ENCODE measurements at places on chromosomes 1 and 21.

- DNase-seq, result peak; percentile 81
These were observed 1.4 kb downstream of the JUN start for GRCh38 chr1:58782178-58783089.

- peak; percentile 47 for DNase-seq
These were observed at the start of gene ADAMTS5 for GRCh38 chr21:26967062-26967913. ADAMTS5 (minus strand) TSS chr21:26967088; CDS start chr21:26966391, 697 bp downstream.

DNA sequence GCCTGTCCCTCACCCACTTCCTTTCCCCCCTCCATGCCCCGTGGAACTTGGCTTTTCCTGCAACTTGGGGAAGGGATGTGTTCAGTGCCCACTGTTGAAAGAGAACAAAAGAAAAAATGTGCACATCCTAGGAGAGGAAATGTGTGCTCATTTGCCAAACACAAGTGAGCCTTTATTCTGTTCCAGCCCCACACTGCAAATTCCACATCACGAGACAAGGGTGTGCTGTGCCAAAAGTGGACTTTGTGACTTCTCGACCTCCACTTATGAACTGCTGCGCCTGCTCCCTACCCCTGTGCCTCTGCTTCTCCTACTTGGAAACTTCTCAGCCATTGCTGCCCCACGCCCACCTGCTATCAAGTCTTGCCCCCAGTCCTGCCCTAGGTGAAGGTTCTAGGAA, 97.0 kb upstream of the GRIK3 start:
- no peak for DNase-seq

DNA sequence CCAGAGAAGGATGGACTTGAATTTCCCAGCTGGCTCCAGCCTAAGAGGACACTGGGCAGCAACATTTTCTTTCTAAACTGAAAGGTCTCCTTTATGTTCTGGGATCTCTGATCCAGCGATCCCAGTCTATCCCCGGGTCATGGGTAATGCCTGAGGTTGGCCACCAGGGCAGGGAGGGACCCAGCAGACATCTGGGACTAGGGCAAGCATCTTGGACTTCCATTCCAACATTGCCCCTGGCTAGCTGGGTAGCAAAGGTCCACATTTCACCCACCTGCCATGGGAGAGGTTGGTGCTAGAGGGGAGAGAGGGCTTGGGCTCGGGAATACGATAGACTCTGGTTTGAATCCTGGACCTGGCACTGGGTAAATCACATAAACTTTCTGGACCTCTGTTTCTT, 84.6 kb downstream of the LRRN2 start:
- no peak for DNase-seq

GRCh38 chr1:237877631-237878030, 13.1 kb downstream of the ZP4 start:
- DNase-seq, result no peak

DNA sequence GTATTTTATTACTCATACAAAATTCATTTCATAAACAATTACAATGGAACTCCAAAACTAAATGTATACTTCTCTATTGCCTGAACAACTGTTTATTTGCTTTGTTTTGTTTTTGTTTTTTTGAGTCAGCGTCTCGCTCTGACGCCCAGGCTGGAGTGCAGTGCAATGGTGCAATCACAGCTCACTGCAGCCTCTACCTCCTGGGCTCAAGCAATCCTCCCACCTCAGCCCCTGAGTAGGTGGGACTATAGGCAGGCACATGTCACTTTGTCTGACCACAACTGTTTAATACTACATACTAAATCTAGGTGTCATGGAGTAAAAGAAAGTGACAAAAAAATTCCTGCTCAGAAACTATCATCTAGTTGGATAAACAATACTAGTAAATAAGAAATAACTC, 49.3 kb downstream of the RAB3GAP2 start:
- no peak for DNase-seq

DNA sequence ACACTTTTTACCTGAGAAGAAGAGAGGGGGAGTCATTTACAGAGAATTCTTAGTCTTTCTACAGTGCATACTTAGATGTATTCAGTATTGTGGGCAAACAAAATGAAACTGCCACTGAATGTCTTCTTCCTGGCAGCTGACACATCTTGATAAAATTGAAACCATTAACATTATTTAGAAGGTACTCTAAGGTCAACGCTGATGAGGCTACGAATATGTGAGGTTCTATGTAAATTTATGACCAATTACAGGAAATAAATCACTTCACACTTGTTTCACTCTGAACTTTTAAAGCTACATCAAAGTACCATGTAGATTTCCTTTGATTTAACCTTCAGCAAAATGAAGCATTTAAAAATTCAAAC, 51.3 kb upstream of the GFI1 start:
- no peak for DNase-seq

- DNase-seq, result no peak
These were observed 1.7 kb upstream of the C1orf185 start for GRCh38 chr1:51100264-51100880.

DNA sequence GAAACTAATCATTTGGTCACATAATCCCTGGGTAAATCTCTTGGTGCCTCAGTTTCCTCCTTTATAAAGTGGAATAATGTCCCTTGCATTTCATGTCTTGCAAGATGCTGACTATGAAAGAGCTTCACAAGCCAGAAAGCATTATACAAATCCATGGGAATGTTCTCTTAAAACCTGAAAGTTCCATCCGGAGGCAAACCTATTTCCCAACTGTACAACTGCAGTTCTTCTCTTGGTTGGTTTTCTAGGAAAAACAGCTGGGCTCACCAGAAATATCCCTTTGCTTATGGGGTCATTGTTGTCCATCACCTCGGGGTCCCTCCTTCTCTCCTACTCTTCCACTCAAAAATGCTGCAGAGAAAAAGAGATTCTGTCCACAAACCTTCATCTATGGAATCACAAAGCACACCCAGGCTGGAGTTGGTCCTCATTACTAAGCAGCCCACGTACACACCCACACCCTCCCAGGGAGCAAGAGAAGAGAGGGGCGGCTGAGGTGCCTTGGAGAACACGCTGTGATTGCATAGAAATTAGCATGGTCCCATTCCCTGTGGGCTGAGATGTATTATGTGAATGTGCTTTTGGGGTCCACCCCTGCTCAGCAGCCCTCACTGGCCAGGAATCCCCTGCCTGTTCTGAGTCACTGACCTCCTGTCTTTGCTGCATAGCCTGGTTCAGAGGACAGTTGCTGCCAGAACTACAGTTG, 5.0 kb upstream of the PLXNA2 start:
- DNase-seq, result no peak

DNA sequence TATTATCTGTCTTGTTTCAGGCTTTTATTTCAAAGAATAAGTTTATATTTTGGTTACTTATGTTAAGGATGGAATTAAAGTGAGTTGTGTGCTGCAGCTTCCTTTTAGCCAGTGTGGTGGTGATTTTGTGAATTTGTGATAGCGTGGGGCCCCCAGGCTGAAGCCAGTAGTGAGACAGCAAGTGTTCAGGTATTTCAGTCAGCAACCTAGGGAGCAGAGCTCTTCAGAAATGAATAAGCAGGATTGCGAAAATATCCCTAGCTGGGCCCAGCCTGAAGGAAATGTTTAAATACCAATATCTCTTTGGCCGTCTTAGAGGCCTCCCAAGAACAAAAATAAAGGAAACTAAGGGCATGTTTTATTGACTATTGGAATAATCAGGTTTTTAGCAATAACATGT, 150.8 kb upstream of the C1orf105 start:
- DNase-seq, result no peak

- peak; percentile 51 for DNase-seq
These were observed 28.4 kb downstream of the JUN start for GRCh38 chr1:58755468-58755872.

DNA sequence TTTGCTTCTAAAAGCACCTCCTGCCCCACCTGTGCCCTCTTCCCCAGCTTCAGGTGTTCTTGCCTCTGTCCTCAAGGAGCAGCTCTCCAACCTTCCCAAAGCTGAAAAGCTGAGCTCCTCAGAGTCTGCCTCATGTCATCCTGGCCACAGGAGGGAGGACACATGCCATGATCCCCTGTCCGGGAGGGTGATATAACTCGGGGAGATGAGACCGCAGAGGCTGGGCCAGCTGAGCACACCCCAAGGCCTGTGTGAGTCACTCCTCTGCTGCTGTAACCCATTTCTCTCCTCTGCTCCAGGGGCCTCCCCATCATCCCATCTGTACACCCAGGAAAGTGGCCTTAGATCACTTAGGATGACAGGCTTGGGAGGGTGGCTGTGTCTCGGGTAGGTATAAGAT, 49.8 kb downstream of the EPHB2 start:
- DNase-seq, result no peak

- DNase-seq, result no peak
These were observed 65.8 kb downstream of the RHOU start for GRCh38 chr1:228801068-228801467.

DNA sequence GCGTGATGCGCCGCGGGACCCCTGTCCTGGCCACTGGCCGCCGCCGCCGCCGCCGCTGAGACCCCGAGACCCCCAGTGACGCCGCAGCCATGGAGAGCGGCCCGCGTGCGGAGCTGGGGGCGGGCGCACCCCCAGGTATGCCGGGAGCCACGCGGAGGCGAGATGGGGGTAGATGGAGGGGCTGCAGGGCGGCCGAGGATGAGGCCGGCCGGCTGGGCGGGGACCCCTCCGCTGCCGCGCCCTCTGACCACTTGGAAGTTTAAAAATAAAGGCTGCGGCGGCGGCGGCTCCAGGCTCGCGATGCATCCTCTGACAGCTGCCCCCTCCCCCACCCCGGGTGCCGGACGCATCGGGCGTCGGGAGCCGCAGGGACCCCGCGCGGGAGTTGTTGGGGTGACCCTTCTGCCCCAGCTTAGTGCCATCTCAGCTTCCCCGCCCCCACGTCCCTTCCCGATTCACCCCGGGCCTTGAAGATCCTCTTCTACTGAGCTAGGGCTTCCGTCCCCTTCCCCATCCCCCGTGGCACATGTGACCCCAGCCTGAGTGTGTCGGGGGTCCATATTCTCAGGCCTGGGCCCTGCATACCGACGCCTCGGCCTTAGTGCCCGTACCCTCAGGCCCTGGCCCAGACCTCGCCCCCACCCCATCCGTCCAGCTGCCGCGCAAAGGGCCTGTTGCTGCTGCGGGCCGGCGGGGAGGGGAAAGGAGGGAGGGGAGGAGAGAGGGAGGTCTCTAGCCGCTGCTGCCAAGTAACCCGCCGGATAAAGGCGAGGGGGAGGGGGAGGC, 562 bp downstream of the MAP7D1 start:
- peak; percentile 81 for DNase-seq

DNA sequence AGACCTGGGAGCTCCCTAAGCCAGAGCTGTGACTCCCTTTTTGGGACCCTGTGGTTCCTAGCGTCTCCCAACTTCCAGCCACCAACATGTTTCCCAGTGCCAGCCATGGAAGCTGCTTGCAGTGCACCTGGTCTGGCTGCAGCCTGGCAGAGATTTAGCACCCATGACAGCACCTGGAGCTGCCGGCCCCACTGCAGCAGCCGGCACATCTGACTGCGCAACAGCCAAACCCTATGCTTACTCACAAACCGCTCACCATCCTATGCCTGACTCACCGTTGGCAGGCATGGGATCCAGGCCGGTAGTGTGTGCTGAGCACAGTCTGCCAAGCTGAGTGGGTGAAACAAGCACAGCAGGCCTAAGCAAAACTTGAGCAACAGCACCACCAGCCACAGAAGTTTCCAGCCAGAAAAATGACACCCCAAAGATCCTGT, 435.9 kb upstream of the PRMT6 start:
- no peak for DNase-seq

GRCh38 chr1:15718199-15718601, 17.9 kb upstream of the SLC25A34 start:
- no peak for DNase-seq

DNA sequence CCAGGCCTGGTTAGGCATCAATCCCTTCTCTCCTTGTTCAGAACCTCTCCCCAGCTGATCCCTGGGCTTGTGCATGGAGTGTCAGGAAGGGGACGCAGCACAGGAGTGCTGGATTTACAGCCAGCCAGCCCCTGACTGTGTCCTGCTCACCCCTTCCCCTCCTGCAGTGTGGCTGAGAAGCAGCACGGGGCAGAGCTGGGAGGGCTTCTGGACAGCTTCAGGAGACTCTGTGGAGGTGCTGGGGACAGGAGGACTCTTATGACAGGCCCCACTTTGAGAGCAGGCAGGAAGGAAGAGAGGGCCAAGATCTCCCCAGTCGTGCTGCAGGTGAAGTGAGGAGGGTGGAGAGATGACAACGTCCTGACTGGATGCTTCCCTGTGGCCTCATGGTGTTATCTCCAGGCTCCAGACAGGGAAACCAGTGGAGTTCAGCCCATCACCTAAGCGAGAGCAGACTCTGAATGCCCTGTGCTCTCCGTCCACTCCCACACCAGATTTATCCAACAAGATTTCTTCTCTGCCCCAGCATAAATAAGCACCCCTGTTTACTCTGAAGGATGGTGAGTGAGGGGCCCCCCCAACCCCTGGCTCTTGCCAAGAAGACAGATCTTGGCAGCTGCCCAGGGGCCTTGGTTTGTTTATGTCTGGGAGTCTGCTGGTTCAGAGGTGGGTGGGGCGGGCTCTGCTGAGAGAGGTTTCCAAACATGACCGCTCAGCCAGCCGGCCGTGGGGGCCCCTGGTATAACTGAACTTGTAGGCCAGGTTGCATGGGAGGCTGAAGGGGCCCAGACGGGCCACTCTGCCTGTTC, 21.3 kb downstream of the TMCC2 start:
- DNase-seq, result peak; percentile 79

DNA sequence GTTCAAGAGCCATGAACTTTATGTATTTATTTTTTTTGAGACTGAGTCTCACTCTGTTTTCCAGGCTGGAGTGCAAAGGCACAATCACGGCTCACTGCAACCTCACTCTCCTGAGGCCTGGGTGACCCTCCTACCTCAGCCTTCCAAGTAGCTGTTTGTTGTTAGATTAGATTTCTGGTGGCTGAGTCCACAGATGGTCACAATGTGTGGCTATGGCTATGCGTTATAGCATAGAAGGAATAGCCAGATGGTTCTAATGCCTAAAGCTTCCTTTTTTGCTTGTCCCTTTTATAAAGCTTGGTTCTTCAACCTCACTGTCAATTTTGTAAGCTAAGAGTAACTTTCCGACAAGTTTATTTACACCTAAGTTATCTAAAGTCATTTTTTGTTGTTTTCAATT, 62.3 kb upstream of the FMN2 start:
- no peak for DNase-seq

DNA sequence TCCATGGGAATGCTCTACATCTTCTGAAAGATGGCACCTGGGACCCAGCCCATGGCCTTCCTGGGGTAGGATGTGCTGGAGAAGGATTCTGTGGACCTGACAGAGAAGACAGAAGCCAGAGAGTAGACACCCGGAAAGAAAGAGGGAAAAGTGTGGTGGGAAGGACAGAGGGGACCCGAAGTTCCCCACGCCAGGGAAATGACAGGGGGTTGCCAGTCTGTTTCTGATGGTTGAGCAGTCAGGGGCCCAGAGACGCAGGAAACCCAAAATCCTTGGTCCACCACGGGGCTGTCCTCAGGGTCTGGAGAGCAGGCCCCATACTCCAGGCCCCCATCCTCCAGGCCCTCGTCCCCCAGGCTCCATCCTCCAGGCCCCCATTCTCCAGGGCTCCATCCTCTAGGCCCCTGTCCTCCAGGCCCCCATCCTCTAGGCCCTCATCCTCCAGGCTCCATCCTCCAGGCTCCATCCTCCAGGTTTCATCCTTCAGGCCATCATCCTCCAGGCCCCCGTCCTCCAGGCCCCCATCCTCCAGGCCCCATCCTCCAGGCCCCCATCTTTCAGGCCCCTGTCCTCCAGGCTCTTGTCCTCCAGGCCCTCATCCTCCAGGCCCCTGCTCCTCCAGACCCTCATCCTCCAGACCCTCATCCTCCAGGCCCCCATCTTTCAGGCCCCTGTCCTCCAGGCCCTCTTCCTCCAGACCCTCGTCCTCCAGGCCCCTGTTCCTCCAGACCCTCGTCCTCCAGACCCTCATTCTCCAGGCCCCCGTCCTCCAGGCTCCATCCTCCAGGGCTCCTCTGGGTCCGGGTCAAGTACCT, 1.0 kb upstream of the TFF2 start:
- no peak for DNase-seq
